Liver (tissue), 10 donors: ENCODE measurements at places on chromosomes 2 and 18.

DNA sequence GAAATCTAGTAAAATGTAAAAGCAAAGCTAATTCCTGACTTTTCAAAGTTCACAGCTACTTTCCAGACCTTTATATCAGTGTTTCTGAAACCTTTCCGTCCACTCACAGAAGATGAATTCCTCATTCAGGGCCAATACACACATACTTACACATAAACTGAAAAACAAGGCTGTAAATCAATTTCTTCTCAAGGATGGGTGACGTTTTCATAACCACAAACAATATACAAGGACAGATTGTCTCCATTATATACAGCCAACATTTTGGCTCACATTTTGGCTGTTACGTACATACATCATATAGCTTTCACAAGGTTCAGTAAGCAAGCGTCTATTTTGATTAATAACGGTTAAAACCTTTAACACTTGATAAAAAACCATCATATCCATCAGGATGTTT lies 1.4 kb downstream of the RPRD1A start:
- no peak for DNase-seq

DNA sequence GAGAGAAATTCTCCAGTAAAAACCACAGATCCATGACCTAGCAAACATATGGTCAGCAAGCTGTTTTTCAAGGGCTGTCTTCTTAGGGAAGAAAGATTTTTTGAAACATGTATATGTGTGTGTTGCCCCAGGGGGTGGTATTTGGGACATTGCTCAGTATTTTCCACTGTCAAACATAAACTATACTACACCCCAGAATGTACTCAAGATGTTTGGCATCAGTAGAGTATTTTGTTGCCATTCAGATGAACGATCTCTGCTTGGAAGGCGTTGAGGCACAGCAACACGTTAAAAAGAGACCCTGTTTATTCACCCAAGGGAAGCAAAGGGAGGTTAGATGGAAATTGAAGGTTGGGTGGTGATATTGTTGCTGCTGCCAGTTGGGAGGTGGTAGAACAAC lies 30.0 kb downstream of the EEF1B2 start:
- DNase-seq: no peak

GRCh38 chr2:215879977-215880940 lies 133.1 kb downstream of the MREG start:
- DNase-seq: no peak

GRCh38 chr18:55337908-55338521 lies 250.0 kb downstream of the TCF4 start:
- no peak for DNase-seq

GRCh38 chr2:213723041-213723560 lies 438.8 kb downstream of the SPAG16 start:
- DNase-seq: no peak

DNA sequence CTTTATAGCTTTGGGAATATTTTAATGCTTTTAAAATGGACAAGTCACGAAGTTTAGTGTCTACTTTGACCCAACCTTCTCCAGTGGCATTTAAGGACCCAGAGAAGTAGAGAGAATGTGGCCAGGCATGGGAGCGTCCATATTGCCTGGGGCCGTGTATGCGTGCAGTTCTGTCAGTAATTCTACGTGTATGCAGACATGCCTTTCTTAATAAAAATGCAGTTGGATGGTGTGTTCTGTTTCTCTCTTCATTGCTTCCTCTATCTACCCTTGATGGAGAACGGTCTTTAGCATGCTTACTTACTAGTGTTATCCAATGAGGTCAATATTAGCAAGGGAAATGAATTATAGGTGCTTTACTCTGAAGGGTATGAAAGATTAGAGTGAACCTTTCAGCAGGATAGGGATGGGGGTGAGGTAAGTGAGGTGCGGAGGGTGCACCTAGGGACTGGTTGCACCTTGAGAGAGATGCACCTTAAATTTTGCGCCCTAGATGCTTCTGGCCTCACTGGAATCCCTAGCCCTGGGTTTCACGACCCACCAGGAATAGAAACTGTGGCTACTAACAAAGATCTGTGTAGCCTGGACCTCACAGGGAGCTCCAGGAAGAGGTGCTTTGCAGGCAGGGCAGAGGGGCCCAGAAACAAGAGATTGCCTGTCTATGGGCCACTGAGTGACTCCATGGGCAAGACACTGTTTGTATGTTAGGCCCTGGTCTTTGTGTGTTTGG lies 194.3 kb downstream of the MYCN start:
- DNase-seq: no peak

GRCh38 chr2:135473567-135473966 lies 57.5 kb downstream of the ZRANB3 start:
- DNase-seq: no peak

GRCh38 chr2:172085460-172086159 lies at the start of gene DLX1:
TSS of gene DLX1 (plus strand) at chr2:172085507. CDS start at chr2:172085678, 171 bp downstream.
- DNase-seq: no peak

DNA sequence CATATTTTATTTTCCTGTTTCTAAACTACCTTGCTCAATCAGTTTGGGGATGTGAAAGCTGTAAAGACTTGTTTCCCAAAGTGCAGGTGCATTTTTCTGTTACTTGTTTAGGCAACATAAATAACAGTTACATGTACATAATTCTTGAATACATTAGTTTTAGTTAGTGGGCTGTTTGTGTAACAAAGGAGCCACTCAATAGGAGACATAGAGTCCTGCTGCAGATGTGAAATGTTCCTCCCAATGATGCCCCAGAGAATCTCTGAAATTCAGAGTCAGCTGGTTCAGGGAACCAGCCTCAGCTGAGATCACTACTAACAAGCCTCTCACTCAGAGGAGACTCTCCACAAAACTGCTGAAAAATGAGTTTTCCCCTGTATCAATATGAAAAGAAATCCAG lies 91.5 kb upstream of the TWSG1 start:
- no peak for DNase-seq

- no peak for DNase-seq
Measured at GRCh38 chr2:145543155-145543554, 1023.2 kb upstream of the ZEB2 start.

DNA sequence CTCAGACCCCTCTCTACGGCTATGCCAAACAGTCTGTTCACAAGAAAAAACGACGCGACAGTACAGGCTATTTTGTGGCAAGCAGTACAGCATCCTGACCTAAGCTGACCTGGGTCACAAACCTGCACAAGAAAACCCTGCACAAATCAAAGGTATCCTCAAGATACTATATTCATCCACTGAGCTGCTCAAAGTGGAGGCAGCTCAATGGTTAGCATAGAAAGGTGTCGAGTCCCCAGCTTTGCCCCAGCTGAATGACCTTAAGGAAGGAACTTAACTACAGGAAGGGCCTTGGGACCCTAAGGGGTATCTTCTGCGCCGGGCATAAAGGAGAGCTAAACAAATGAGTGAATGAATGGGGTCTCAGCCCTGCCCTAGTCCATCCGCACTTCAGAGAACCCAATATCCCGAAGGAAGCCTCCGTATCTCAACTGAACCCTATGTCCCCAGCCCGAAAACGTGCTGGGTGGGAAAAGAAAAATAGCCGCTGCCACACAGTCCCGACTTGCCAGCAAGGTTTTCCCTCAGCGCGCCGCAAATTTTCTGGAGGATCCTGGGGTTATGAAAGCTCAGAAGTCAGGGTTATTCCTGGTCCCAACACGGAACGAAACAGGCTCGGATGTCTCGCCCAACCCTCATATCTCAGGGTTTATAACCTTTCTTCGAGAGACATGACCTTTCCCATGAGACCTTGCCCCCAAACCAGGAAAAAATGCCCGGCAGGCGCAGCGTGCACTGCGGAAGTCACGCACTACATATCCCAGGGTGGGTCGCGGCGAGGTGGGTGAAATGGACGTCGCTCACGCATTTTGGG lies at the start of gene FASTKD1:
Gene FASTKD1, minus strand, starts transcription at position 706 of the 814 bp plus-strand sequence. CDS start 1,836 bp downstream, outside the sequence.
- peak; percentile 89 for DNase-seq

- no peak for DNase-seq
Measured at GRCh38 chr2:241563571-241563980, 5.0 kb downstream of the BOK start.

GRCh38 chr2:85154048-85154753 lies 21.0 kb downstream of the TCF7L1 start:
- no peak for DNase-seq

DNA sequence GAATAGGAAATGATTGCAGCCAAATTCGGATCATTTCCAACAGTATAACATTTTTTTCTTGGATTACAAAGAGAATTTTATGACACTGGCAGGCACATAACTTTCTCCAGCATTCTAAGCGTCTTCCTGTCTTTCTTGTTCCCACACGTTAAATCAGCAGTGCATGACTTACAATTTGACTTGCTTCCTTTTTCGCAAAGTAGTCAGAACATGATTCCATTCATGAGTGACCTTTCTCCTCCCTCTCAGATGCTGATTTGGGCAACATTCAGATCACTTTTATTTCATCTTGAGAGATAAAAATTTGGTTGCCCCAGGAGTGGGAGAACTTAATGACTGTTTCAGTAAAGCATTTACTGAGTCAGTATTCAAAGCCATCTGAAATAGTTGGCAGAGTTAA lies 858.7 kb upstream of the ACVR2A start:
- DNase-seq: no peak

GRCh38 chr2:210421916-210422315 lies 54.6 kb downstream of the LANCL1 start:
- DNase-seq: no peak

DNA sequence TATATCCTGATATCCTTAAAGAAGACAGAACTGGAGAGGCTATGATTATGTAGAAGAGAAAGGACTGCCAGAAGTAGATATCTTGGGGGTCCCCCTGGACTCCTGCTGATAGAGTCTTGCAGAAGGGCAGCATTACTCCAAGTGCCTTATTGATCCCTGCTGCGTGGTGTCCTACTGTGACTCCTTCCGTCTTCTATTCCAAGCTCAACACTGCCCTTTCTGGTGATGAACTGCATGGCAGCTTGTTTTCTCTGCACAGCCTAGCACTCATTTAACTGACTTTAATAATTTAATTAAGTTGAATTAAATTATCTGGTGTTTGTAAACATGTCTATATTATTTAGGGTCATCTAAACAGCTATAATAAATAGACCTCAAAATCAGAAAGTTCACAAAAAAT lies 194.1 kb upstream of the DSEL start:
- DNase-seq: no peak

DNA sequence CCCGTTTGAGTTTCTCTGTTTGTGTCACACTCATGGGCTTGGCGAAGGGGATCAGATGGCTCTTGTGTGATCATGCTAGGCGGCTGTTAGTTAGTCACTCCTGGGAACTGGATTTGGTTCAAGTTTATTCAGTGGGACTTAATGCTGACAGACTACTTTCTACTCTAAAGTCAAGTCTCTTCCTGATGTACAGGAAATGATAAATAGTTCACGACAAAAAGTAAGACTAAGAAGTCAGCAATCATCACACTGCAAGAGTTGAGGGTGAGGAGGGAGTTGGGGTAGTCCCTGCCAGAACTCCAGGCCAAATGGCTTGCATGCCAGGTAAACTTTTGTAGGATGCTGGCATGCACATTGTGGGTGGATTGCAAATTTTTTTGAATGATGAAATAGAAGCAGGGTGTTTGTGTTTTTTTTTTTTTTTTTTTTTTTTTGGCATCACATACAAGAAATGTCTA lies 25.1 kb upstream of the CCL20 start:
- no peak for DNase-seq

DNA sequence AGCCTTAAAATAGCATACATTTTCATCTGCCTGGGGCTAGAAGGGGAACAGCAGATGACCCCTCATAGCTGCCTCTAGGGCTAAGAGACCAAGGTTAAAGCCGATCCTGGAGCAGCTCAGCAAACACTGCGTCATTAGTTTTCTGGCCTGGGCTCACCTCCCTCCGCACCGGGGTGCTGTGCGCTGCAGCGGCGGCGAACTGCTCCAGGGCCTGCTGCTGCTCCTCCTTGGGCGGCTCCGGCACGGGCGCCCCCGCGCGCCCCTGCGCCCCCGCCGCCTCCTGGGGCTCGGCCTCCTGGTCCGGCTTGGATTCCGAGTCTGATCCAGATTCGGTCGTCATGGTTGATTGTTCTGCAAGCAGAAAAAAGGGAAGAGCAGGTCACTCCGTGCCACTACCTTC lies 55.0 kb downstream of the EPB41L3 start:
- DNase-seq: no peak

DNA sequence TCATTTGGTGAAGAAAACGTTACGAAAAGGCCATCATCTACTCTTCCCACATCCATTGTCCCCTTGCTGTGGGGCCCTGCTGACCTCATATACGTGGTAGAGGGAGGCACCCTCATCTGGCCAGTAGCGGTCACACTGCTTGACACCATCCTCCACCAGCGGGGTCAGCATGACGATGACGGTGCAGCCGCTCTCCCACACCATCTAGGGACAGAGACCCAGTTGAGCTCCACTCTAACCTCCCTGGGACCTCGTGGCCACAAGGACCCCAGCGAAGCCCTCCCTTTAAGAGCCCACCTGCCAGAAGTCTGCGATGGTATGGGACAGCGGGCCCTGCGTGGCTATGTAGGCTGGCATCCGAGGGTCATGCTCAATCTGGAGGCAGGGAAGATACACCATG lies 13.1 kb downstream of the PTPRN start:
- DNase-seq: peak; percentile 34

DNA sequence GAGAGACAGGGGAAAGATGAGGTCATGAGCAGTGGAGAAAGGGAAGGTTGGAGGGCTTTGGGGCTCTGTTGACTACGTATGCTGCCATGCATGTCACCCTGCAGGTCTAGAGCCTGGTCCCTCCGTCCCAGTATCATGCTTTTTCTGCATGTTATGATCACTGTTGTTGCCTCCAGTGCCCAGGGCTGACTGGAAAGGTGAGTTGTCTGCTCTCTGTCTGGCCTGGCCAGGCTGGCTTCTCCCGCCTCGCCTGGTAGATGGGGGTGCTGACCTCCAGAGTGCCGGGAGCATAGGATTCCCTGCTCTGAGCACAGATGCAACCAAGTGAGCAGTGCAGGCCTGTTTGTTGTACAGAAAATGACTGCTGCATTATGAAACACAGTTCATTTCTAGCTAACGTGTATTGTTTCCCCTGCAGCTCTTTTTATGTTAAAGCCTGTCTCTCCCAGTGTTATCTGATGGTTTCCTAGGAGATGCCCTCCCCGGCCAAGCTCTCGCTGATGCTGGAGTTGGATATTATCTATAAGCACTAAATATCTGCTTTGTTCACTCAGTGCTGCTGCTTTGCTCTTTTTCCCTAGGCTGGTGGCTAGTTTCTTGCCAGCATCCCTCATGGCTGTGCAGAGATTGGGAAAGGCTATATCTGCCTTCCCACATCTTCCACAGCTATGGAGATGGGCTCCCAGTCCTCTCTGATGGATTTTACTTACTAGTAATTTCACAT lies 158.2 kb downstream of the TDRD15 start:
- no peak for DNase-seq

DNA sequence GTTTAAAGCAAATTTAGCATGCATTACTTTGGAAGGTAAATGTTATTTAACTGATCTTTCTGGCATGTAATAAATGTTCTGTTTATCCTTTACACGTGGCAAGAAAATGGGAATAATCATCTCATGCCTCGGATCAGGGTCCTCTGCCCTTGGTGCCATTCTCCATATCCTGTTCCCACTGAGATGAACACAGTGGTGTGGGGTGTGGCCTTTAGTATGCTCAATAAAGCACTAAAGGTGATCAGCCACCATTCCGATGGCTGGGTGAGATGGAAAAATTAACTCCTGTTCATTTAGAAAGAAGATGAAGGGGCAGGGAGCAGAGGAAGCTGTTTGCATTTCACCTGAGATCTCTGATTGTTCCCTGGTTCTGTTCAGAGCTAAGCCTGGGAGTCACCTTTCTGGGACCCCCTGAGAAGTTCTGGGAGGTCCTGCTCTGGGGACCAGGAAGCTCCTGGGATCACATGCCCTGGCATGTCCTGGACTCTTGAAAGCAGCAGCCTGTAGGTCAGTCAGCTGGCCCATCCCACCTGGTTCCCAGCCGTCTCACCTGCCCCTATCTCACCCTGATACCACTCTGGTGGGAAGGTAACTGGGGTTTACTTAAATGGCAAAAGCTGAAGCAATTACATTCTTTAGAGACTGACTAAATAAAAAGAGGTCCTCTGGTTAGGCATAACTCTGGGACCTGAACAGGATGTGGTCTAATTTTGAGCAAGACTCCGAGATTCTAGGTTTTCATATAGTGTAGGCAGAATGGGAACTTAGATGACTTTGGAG lies 288.9 kb upstream of the EPAS1 start:
- DNase-seq: no peak
